ENCODE measurements at places on chromosomes 3 and 15.

DNA sequence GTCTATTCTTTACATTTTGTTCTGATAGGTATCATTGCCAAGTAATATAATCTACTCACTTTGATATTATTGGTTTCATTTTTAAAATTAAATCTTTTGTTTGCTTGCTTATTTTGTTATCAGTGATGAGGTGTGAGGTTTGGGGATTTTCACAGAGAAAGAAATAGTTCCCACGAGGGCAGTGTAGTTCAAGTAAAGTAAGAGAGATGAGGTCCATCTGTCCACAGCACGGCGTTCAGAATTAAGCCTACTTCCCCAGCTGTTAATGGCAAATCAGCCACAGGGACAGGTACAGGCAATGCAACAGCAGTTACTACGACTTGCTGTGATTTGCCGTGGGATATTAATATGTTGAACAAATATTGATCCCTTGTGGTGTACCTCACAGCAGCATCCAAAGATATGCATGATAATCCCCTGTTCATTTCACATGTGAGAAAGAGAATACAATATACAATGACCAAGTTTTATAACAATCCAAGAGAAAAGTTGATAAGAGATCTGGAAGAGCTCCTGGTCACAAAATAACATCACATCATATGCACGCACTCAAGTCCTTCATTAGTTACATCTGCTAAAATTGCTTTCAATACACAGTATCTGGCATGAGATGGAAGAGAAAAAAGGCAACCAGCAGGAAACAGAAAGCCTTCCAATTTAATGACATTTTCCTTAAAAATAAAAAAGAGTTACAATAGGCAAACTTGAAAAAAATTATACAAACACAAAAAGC lies 131.6 kb downstream of the TUSC7 start:
- DNase-seq, result no peak

- DNase-seq, result no peak
Observed at GRCh38 chr3:31876331-31876730, 104.7 kb downstream of the OSBPL10 start.

- no peak for DNase-seq
Observed at GRCh38 chr15:60651734-60652141, 172.8 kb upstream of the ICE2 start.

GRCh38 chr3:64426551-64426950 lies 201.3 kb upstream of the PRICKLE2 start:
- no peak for DNase-seq

GRCh38 chr15:47301481-47301880 lies 415.8 kb upstream of the SEMA6D start:
- DNase-seq, result peak; percentile 0

DNA sequence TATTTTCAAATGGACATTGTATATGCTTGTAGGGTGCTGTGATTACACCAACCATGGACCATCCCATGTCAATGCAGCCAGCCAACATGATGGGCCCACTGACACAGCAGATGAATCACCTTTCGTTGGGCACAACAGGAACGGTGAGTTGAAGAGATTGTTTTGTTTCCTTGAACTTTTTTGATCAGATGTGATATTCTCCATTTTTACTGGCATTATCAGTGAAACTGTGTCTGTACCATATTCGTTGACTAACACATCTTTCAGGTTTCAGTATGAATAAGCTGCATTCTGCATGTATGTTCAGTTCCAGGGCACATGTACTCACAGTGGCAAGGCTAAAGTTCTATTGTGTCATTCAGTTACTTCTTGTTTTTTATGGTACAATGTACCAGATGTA lies 655.2 kb downstream of the RBMS3 start:
- no peak for DNase-seq

DNA sequence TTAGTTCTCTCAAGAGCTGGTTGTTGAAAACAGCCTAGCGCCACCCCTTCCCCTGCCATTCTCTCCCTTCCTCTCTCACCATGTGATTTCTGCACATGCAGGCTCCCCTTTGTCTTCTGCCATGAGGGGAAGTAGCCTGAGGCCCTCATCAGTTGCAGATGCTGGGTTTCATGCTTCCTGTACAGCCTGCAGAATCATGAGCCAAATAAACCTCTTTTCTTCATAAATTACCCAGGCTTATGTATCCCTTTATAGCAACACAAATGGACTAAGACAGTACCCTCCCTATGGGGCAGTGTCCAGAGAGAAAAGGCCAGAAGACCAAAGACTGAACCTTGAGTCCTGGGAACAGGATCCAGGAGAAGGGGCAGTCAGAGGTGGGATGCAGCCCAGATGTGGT lies 54.7 kb downstream of the CLEC3B start:
- DNase-seq, result no peak

- DNase-seq, result no peak
Observed at GRCh38 chr3:72810659-72811434, 37.4 kb downstream of the SHQ1 start.

Measured in amygdala (tissue), 56 donors.